ENCODE measurements at places on chromosomes 3 and 15.

DNA sequence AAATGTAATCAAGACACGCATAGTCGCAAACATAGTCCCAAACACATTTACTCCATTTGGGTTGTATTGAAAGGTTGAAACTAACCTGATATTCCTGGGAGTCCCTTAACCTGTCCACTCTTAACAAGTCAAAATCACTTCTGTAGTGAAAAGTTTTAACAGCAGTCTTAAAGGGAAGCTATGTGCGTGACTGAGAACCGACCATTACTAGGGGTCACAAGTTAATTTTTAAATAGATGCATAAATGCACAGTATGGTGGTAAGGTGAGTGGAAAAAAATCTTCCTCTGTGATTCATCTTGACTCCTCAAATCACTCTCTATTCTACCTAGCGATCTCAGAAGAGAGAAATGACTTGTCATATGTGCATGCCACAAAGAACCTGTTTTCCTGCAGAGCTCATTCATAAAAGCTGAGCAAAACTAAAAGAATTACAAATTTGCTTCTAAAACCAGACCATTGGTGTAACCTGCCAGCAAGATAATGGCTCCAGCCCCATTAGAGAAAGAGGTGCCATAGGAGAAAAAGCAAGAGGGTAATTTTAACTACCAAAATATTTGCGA is 4.8 kb downstream of the GPR15 start:
- no peak for DNase-seq

DNA sequence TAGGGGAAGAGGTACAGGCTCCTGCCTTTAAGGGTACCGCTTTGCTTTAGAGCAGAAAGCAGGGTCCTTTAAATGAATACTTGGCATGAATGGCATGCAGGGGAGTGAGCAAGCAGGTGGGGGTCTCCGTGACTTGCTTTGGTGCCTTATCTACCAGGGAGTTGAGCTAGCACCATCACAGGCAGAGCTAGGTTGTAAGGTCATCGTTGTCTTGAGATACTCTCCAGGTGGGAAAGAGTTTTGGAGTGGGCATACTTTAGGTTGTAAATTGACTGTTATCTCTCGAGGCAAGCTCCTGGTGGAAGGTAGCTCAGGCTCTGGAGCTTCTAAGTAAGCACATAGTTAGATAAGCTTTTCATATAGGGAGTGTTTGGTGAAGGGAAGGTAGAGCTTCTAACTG is 5.6 kb downstream of the GASK1A start:
- DNase-seq, result no peak

GRCh38 chr15:41558400-41559238 is at the start of gene TYRO3:
Gene TYRO3, plus strand, starts transcription at chr15:41559212. Its CDS starts 46 bp downstream, at chr15:41559258.
- DNase-seq, result peak; percentile 44

DNA sequence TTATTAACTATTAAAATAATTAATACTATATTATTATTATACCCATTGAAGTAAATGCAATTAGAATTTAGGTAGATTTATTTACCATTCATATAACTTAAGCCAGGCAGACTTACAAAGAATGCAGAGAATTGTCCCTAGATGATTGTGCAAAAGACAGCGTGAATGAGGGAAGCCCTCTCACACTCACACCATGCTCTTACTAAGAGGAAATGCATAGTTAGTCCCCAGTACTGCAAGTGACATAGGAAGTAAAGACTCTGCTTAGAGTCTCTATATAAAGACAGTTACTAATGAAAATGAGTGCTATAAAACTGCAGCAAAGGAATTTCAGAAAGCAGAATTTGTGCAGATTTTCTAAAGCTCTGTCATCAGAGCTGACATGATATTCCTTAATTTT is 270.4 kb downstream of the ZBBX start:
- no peak for DNase-seq

DNA sequence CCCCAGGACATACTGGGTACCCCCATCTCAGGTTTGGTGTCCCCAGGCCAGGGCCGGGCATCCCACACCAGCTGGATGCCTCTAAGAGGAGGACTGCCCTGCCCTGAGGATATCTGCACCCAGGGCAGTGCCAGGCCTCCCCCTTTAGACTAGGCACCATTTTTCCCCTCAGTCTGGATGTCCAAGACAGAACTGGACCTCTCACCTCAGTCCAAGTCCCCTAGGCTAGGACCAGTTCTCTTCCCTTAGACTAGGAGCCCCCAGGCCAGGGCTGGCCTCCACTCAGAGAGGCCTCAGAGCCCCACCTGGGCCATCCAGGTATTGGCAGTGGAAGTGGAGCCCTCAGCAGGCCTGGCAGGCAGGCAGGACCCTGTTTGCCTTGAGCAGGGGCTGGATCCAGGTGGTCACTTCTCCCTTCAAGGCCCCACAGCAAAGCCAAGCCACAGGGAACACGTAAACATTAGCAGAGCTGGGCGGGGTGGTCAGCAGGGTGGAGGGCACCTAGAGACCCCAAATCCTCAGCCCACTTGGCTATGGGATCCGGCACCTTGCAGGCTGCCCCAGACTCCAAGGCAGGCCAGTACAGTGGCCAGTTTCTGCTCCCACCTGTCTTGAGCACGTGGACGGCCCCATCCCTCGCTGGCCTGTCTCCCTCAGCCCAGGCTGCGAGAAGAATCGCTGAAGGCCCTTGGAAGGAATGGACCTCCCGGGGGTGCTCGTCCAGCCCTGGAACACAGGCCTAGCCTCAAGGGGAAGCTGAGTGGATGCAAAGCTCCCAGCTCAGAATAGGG is 28.3 kb downstream of the PTH1R start:
- no peak for DNase-seq

DNA sequence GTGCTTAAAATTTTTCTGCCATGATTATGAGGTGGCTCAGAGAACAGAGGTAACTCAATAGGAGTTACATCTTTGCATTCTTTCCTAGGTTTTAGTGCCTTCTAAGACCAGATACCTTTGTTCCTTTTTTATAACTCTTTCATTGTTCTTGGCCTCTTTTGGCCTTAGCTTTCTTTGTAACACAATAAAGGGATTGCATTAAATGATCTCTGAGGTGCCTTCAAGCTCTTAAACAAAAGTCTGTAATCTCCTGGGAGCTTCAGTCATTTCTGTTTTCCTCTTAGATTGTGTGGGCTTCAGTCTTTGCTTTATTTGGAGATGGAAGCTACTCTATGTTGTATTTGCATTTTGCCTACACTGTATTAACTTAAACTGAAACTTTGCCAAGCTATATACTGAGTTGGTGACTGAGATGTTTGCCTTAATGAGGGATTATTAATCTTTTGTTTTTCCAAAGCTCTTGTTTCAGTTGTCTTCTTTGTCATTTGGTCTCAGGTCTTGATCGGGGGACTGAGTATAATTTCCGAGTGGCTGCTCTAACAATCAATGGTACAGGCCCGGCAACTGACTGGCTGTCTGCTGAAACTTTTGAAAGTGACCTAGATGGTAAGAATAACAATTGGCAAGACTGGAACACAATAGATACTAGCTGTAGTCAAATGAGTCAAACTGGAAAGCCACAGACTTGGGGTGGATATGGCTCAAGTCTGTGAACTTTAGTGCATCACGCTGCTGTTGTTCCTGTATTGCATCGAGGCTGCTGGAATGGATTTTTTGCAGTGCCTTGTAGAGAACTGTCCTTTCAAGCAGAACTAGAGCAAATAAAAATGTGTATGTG is 110.3 kb downstream of the HCN4 start:
- DNase-seq, result no peak

DNA sequence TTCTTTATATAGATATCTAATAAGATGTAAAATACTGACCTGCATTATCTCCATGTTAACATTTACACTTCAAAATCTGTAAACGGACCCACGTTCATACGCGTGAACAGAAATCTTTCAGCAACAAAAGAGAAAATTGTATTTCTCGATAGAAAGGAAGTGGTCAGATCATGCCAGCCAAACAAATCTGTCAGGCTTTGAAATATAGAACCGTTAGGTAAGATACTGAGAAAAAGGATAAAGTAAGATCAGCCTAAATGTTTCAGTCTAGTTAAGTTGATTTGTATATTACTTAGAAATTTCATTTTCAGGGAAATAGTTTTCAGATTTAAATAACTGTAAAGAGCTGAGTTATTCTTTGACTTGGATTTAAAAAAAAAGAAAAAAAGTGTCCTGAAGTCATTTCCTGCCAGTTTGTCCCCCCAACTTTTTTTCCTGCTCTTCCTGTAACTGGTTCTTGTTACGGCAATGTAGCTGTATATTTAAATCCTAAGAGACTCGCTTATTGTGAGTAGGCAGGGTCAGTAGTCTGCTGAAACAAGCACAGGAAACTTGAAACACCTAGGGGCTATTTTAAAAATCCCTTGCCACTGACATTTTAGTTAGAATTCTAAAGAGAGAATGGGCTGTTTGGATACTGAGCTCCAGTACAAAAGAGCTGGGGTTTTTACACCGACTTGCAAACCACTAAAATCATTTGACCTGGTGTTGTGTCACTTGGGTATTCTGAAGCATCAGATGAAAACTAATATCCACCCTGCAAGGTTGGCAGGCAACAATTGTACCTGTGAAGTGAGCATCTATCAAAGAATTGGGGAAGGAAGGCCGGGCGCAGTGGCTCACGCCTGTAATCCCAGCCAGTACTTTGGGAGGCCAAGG is 237.5 kb downstream of the UBE2E2 start:
- DNase-seq, result no peak

DNA sequence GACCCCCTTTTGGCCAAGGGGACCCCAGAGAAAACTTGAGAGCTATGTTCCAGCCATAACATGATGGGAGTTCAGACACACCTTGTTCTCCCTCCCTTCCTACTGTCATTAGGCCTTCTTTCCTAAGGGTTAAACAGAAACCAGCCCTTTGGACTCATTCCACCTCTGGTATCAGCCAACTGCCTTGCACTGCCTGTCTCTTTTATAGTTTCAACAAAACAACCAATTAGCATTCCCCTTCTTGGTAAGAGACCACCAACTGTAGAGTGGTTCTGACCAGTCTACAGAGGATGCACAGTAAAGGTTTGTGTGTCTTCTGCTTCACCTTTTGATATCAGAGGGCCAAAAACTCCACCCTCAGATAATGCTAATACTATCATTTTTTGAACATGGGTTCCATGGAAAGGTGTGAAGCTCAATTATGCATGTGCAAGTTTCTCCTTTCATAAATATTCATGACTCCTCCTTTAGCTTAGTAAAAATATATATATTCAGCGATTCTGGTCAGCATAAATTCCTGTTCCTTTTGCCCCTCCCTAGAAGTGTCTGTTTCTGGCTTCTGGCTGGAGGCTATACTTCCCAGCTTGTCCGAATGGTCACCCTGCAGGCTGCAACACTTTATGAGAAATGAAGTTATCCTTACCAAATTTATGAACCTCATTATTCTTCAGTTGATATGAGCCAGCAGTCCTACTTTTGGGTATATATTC is 55.9 kb downstream of the SERP1 start:
- DNase-seq, result no peak
